Upper lobe of left lung (tissue), 6 donors: ENCODE measurements at places on chromosomes 7 and 10. TPM values are rescaled to one million over a fixed set of nuclear protein-coding genes. Genes with fewer than 3 reads are reported as not detected.
A peak's percentile ranks its signal among the peaks of the same experiment; 100 is the strongest.

The CTNNA3 gene
- not detected for total RNA-seq

DNA sequence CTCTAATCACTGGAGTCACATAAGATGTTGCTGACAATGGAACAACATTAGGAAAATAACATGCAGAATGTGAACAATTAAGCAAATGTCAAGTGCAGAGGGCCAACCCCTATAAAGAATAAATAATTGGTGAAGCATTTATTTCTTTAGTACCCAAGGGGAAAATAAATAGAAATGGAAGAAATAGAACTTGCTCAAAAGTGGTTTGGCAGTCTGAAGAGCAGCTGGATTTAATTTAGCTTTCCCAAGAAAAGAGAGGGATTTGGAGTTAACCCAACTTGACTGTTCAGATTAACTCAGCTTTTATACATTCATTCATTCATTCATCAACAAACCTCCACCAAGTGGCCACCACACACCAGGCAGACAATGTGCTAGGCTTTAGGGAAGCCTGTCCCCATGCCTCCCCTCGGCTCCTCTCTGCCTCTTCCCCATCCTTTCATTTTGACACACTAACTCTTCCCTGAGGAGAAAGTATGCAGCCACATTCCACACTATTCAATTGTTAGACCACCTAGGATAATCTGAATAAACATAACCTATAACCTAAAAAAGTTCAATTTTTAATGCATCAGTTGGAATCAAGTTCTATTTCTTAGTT is 295.5 kb downstream of the AHR start:
- no peaks in the 10 kb centered on the region for H3K4me1 ChIP-seq
- no peak overlapping the region for H3K27ac ChIP-seq
- no peaks in the 10 kb centered on the region for H3K27me3 ChIP-seq
- H3K36me3 ChIP-seq: no peaks in the 10 kb centered on the region
- no peak for DNase-seq

GRCh38 chr10:89867964-89868363 is 166.6 kb downstream of the KIF20B start:
- no peak overlapping the region for H3K27ac ChIP-seq
- H3K27me3 ChIP-seq: no peaks in the 10 kb centered on the region
- H3K4me3 ChIP-seq: no peak overlapping the region
- no peaks in the 10 kb centered on the region for H3K4me1 ChIP-seq

The ATP6V0A4 gene
- total RNA-seq: 1.9 TPM

GRCh38 chr7:2199956-2200583 is 32.7 kb downstream of the MAD1L1 start:
- peak; percentile 75 for DNase-seq
- H3K36me3 ChIP-seq: peaks cover 15% of the 10 kb centered on the region
- no peak overlapping the region for H3K27ac ChIP-seq
- no peak overlapping the region for H3K4me3 ChIP-seq

DNA sequence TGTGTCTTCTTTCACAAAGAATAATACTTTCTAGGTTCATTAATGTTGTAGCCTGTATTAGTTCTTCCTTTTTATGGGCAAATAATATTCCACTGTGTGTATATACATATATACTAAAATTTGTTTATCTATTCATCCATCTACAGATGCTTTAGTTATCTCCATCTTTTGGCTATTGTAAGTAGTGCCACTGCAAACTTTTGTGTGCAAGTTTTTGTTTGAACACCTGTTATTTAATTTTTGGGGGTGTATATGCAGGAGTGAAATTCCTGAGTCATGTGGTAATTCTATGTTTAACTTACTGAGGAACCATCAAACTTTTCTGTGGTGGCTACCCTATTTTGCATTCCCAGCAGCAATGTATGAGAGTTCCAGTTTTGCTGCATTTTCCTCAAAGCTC is 37.7 kb upstream of the AGR3 start:
- H3K36me3 ChIP-seq: no peaks in the 10 kb centered on the region
- H3K27ac ChIP-seq: no peak overlapping the region
- H3K4me3 ChIP-seq: no peak overlapping the region

GRCh38 chr7:95546647-95547046 is 49.7 kb downstream of the PDK4 start:
- H3K27me3 ChIP-seq: no peaks in the 10 kb centered on the region
- peak overlapping the region; percentile 92 for H3K27ac ChIP-seq
- no peak overlapping the region for H3K4me3 ChIP-seq
- no peaks in the 10 kb centered on the region for H3K36me3 ChIP-seq
- no peak for DNase-seq
- peaks cover 61% of the 10 kb centered on the region for H3K4me1 ChIP-seq

DNA sequence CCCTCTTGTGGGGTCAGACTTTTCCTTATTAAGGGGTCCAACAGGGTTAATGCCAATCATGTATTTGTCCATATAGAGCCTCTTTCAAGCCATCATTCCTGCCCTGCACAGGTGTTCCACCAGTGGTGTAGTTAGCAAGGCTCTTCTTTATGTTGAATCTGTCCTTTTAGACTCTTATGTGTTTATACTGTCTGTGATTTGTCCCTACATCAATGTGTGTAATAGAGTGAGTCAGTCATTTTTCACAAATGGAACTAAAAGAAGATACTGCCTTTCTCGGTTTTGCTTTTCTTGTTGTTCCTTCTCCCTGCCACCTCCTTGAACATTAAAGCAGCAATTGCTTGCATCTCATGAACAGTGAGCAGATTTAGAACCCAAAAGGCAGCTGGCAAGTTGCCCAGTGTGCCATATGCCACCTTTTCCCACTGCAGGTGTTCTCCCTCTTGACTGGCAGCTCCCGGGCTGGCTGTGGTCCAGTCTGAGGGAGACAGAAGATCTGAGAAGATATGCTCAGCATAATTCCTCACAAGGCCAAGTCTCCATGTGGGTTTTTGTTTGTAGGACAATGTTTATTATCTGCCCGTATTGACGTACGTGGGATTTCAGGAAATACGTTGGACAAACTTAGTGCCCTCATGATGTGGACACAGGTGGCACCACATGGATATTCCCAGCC is 154.1 kb downstream of the LHFPL3 start:
- H3K27ac ChIP-seq: no peak overlapping the region
- H3K36me3 ChIP-seq: no peaks in the 10 kb centered on the region
- no peak overlapping the region for H3K4me3 ChIP-seq

DNA sequence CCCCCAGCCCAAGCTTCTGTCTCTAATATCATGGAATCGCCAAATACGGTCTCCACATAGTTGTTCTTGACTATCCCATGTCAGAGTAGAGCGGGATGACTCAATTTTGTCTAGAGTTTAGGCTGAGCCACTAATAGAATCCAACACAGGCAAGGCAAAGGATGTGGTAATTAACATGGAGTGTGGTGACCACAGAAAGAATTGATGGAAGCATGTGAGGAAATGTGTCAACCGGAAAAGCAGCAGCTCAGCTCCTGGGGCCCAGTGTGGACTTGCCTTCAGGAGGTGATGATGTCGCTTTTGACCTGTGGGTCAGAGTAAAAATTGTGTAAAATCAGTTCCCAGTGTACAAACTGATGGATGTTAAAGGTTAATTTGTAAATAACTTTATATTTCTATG is 139.3 kb upstream of the KLF6 start:
- no peaks in the 10 kb centered on the region for H3K27me3 ChIP-seq
- H3K27ac ChIP-seq: no peak overlapping the region
- H3K4me1 ChIP-seq: no peaks in the 10 kb centered on the region
- DNase-seq: no peak
- H3K4me3 ChIP-seq: no peak overlapping the region

DNA sequence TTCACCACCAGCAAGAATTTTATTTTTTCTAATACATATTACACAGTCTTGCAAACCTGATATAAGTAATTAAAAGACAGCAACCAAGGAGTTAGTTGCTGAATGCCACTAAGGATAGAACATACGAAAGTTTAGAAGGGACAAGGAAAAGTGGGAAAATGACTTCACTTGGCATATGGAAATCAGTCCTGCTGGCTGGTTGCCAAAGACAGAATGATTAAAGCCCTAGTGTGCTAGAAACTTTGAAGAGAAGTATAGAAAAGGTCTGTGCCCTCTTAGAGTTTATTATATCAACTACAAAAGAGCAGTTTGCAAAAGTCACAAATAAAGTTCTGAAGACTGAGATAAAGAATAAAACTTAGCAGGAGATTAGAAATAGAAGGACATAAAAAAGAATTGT is 5.8 kb upstream of the YAE1 start:
- H3K36me3 ChIP-seq: no peaks in the 10 kb centered on the region
- no peaks in the 10 kb centered on the region for H3K4me1 ChIP-seq
- no peaks in the 10 kb centered on the region for H3K27me3 ChIP-seq
- no peak for DNase-seq

DNA sequence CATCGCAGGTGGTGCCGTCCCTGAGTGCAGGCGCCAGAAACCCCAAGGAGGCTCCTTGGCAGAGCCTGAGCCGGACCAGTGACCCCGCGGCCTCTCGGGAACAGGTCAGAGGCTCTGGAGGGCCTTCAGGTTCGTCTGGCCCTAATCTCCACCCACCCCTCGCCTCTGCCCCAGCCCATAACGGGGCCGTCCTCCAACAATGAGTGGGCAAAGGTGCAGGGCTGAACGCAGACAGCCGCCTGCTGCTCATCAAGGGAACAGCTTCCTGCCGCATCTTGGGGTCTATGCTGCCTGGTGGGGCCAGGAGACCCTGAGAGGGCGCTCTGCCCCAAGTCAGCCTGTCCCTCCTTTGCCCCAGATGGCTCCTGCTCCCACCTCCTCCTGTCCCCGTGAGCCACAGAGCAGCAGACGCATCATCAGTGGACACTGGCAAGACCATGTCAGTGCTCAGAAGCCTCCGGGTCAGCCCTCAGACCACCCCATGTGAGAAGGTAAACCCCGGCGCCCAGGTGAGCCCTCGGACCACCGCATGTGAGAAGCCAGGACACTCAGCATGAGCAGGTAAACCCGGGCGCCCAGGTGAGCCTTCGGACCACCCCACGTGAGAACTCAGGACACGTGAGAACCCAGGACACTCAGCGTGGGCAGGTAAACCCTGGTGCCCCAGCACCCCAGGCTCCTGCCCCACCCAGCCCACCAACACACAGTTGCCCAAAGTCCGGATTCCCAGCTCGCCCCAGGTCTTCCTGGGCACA is 142.0 kb downstream of the PTPRN2 start:
- H3K4me1 ChIP-seq: no peaks in the 10 kb centered on the region
- DNase-seq: peak; percentile 64
- no peak overlapping the region for H3K27ac ChIP-seq
- no peaks in the 10 kb centered on the region for H3K27me3 ChIP-seq
